ENCODE measurements at places on chromosomes 11 and 22. TPM values are rescaled to one million over a fixed set of nuclear protein-coding genes. Genes with fewer than 3 reads are reported as not detected.

Gene CNGA4
- polyA plus RNA-seq: 6.1 TPM

Gene GTSE1
- polyA plus RNA-seq: 31.9 TPM

Gene BBOX1
- 9.3 TPM for polyA plus RNA-seq

Gene EHF
- 0.22 TPM for polyA plus RNA-seq

Gene PIH1D2
- polyA plus RNA-seq: 2.5 TPM

Gene GLYATL2
- polyA plus RNA-seq: 2.7 TPM

Gene MFRP
- not detected for polyA plus RNA-seq

Gene RAB38
- 0.39 TPM for polyA plus RNA-seq

Data from brain (organoid and tissue), 16 donors.